ENCODE measurements at places on chromosomes 1 and 21.

GRCh38 chr1:58818075-58818474 lies 34.2 kb upstream of the JUN start:
- DNase-seq: no peak

DNA sequence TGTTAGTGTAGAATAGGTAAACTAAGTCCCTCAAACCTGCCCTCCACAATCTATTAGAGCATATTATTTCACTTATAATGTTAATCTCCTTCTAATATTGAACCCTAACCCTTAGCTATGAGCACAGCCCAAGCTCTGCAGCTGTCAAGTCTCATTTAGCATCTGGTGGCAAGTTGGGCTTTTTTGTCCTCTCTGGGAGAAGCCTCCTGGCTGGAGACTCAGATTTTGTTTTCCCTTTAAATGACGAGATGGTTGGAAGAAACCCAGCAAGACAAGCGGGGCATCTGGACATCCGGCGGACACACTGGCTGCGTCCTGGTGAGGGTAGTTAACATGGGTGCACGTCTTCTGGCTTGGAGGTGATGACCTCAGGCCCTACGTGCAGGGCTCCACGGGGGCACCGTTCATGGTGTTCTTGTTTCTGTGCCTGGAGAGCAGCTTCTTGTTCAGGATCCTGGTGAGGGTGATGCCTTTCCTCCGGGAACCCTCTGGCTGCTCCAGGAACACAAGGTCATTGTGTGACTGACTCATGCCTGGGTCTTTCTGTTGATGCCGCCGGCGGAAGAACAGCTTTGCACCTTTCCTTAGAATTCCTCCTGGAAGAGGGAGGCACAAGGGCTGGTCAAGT lies 9.7 kb upstream of the PRDM15 start:
- no peak for DNase-seq

DNA sequence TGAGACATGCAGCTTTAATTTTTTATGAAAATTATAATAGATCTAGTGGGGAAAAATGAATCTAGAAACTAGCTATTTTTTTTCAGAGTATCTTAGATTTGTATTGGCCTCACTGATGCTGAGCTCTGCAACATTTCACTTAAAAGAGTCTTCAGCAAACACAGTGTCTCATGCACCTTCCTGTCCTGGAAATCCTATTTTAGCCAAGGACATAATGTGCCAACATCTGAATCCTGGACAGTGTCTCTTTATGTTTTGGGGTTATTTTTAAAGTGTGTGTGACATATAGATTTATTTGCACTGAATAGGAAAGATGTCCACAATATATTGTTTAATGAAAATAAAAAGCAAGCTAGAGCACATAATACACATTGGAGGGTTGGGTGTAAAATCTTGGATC lies 199.1 kb upstream of the FMN2 start:
- DNase-seq: no peak

DNA sequence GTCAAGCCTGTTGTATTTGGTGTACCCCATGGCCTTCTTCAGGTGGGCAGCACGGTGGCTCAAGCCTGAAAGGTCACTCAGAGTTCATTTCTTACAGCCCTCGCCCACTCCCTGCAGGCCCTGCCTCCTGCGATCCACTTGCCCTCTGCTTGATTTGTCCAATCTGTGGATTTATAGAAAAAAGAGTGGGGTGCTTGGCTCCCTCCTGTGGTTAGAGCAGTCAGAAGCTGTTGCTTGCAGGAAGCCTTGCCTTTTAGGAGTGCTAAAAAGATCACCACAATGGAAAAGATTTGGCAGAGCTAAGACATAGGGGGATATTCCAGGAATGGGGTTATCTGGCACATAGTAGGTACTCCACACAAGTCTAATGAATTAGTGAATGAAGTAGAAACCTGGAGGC lies 108.0 kb upstream of the TRABD2B start:
- DNase-seq: no peak

DNA sequence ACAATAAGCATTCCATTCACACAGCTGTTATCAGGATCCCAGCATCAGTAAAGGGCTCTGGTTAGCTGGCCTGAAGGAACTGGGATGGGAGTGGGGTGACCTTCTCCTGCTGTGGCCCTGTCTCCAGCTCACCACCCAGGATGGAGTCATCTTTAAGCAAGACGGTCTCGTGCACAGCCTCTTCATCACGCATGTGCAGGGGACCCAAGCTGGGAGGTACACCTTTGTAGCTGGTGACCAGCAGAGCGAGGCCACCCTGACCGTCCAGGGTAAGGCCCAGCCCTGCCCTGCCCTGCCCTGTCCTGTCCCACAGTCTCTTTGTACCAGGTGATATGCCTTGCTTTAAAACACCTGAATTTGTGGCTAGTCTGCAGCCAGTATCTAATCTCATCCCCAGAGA lies 24.3 kb downstream of the IGFN1 start:
- no peak for DNase-seq

GRCh38 chr1:150563340-150564038 lies 14.3 kb downstream of the ADAMTSL4 start:
- peak; percentile 80 for DNase-seq

DNA sequence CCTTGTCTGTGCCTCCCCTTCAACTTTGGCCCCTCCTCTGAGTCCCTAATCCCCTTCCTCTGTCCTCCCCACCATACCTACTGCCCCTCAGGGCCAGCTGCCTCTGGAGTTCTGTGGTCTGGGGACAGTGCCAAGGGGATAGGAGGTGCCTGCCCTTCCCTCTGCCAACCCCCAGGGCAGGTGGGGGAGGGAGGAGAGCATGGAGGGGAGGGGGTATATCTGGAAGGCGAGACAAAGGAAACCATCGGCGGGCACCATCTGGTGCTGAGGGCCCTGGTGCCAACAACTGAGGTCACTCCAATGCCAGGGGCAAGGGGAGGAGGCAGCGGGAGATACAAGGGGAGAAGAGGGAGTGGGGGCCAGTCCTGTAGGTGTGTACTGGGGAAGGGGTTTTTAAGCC lies 9.6 kb downstream of the RAB25 start:
- no peak for DNase-seq

GRCh38 chr1:44747878-44748277 lies 8.2 kb downstream of the KIF2C start:
- DNase-seq: no peak

DNA sequence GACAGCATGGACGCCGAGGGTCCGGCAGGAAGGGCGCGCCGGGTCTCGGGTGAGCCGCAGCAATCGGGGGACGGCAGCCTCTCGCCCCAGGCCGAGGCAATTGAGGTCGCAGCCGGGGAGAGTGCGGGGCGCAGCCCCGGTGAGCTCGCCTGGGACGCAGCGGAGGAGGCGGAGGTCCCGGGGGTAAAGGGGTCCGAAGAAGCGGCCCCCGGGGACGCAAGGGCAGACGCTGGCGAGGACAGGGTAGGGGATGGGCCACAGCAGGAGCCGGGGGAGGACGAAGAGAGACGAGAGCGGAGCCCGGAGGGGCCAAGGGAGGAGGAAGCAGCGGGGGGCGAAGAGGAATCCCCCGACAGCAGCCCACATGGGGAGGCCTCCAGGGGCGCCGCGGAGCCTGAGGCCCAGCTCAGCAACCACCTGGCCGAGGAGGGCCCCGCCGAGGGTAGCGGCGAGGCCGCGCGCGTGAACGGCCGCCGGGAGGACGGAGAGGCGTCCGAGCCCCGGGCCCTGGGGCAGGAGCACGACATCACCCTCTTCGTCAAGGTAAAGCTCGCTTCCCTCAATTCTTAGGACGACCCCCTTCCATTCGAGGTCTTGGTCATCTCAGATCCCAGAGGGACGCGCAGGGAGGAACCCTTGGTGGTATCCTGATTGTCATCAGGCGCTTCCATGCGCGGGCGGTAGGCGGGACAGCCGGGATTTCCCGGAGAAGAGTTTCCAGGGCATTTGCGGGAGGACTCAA lies 1.6 kb downstream of the CLIC6 start:
- DNase-seq: no peak

GRCh38 chr1:28288487-28288886 lies 29.2 kb downstream of the SESN2 start:
- no peak for DNase-seq

DNA sequence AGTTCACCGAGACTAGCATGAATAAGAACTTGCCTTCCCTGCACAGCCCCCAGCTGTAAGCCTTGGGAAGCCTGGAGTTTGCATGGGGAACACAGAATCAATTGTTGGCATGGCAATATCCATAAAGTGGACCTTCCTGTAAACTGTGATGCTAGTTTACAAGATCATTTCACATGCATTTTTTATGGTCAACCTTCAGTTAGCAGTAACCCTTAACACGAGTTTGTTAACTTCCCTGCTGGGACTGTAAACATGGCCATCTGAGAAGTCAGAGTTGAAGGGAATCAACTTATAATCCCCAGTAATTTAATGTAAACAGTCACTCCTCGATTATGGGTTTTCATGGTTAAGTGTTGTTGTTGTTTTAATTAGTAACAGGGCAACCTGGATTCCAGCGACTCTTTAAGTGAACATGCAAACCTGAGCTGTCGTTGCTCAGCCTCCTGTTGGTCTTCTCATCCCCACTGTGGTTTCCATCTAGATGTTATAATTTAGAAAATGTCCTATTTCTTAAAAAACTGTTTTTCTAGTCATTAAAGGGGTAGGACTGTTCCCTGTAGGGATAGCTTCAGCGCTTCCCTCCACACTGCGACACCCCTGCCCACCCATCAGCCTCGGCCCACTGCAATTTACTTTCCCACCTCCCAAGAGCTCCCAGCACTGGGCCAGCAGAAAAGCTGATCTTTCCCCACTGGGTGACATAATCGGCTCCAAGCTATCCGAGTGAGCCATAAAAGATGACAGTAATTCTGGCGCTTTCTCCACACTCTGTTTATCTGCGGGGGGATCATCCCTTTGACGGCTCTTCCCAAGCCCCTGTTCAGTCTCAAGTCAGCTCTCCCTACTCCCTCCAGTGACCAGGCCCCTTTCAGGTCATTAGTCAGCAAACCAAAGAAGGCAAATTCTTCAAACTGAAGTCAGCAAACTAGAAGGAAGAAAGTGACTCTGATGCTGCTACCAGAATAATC lies 107.6 kb upstream of the IPO9 start:
- DNase-seq: no peak

GRCh38 chr1:156741481-156741983 lies 644 bp upstream of the MRPL24 start:
- no peak for DNase-seq
